ENCODE measurements at places on chromosomes 16 and 17.

DNA sequence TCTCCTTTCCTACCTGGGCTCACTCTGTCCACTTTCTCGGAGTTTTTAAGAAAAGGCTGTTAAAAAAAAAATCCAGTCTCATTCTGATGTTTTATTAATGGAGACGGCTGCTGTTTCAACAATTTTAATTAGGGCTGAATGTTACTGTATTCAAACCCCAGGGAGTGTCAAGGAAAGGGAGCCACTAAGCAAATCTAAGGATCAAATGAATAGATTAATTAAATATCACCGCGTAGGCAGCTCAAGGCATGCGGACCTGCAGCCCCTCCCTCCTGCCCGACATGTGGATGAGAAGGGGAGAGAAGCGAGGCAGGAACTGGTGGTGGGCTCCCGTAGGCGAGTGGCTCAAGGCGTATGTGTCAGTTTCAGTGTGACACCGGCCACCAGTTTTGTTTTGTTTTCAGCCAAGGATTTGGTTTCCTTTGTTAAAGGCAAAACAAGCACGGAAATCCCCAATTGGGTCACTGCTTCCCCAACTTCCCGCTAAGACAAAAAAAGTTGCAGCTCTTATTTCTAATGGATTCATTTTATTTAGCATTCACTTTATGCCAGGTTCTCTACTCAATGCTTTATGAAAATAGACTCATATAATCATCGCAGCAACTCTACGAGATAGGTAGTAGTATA, 110.6 kb downstream of the GP2 start:
- no peak for DNase-seq

DNA sequence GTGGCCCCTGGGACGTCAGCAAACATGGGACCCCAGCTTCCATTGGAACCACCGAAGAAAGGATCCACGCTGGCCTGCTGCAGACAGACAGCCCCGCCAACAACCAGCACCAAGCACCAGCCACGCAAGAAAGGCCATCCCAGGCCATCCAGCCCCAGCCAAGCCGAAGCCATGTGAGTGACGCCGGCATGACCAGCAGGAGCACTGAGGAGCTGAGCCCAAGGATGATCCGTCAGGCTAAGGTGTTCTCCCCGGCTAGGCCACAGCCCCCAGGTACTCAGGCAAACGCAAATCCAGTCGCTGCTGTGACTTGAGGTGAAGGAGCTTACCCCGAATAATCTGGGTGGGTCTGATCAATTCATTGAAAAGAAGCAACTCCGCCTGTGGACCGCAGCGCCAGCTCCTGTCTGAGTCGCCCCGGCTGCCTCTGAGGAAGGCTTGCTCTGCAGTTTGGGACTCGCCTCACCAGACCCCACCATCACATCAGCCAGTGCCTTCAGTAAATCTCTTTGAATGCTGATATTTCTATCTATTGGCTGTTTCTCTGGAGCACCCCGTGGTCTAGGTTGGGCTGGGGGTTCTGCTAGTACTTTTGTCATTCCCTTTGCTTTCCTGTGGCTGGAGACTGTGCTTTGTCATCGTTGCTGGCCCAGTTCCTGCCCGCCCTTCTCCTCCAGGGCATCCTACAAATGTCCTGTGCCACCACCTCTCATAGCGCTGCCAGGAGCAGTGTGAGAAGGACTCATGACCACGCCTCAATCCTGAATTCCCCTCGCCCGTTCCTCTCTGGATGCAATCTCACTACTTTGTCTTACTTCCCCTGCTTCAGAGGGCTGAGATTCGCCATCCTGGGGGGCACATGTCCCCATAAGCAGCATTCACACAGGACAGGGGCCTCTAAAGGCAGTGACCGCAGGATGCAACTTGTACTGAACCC, 8.1 kb upstream of the CBX2 start:
- DNase-seq: no peak

GRCh38 chr17:2374549-2375285, 26.1 kb downstream of the MNT start:
- no peak for DNase-seq

DNA sequence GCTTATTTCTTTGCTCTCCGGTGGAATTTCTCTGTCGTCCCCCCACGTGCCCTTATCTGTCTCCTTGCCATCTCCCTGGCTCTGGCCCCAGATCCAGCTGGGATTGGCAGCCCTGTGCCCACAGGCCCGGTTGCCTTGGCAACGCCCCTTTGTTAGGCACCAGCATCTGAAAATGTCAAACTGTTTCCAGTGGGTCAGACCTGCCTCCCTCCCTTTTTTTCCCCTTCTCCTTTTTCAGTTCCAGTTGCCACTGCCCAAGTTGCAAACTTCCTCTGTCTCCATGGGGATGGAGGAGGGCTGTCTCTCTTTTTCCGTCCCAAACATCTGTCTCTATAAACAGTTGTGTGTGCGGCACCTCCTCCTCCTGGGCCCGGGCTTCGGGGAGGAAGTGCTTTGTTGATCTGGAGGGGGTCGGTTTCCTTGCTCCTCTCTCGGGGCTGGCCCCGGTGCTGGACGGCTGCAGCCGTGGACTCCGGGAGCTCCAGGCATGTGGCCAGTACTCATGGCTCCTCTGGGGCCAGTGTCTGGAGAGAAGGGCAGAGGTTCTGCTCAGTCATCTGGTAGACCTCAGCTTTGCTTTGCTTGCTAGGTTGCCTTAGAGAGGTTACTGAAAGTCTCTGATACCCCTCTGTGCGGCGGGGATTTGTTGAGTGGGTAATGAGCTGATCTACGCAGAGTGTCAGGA, 35.3 kb downstream of the SOCS3 start:
- peak; percentile 97 for DNase-seq

GRCh38 chr17:35740216-35740615, 8.8 kb downstream of the RASL10B start:
- no peak for DNase-seq

DNA sequence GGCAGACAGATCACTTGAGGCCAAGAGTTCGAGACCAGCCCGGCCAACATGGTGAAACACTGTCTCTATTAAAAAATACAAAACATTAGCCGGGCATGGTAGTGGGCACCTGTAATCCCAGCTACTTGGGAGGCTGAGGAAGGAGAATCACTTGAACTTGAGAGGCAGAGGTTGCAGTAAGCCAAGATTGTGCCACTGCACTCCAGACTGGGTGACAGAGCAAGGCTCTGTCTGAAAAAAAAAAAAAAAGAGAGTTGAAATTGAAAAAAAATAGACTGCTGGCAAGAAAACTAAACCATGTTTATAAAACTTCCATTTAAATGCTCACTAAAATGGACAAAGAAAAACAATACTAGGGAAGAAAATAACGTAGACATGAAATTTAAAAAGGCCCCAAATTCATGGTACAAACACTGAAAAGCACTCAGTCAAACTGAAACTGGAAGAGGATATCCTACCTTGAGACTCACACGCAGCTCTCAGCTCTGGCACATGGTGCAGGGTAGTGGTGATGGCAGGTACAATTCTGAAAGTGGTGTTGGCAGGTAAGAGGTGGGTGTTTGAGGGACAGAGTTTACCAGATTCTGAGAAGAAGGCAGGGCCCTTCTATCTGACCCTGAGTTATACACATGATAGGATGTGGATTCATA, 19.3 kb downstream of the CNTROB start:
- no peak for DNase-seq

DNA sequence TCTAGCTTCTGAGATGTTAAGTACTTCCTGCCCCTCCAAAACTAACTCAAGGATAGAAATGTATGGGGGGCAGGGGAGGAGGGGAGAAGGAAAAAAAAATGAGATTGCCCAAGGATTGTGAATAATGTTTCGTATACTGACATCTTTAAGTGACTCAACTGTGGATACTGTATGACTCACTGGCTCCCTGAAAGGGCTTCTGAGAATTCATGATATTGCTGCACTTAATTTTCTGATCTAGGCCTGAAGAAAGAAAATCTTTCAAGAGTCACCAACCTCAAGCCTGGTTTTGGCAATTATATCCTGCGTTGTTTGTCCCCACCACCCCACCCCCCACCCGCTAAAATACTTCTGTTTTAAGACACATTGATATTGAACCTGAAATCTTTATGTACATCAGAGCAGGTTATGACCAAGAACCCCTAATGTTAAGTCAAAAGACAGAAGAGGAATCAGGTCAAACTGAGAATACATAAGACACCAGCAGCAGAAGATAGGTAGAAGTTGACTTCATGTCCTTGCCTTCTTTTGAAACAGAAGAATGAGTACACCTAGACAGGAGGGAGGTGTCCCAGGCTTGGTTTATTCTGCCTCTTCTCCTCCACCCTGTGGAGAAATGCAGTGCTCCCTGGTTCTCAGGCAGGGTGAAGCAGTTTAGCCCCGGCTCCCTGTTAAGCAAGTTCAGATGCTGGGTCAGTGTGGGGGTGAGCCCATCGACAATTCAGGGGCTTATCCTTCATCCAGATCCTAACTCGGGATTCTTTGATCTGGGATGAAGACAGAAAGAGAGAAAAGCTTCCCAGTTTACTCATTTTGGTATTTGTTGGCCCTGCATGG, 3.3 kb upstream of the FBXL20 start:
- no peak for DNase-seq

DNA sequence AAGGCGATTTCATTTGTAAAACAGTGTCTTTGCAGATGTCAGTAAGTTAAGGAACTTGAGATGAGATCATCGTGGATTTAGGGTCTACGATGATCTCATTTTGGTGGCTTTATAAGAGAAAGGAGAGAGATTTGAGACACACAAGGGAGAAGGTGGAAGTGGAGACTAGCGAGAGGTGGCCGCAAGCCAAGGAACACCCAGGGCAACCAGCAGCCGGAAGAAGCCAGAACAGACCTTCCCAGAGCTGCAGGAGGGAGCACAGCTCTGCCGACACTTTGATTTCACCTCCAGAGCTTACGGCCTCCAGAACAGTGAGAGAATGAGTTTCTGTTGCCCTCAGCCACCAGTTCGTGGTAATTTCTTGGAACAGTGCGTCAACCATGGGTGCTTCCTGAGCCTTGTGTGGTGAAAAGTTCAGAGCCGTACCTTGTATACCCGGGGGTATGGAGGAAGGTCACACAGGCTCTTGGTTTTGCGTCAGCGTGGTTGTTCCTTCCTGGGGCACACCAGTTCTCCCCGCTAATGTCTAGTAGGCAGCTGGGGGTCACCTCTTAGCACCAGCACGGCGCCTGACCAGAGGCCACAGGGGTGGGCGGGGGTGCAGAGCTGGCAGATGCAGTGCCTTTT, 12.9 kb upstream of the SEC14L1 start:
- DNase-seq: peak; percentile 70

DNA sequence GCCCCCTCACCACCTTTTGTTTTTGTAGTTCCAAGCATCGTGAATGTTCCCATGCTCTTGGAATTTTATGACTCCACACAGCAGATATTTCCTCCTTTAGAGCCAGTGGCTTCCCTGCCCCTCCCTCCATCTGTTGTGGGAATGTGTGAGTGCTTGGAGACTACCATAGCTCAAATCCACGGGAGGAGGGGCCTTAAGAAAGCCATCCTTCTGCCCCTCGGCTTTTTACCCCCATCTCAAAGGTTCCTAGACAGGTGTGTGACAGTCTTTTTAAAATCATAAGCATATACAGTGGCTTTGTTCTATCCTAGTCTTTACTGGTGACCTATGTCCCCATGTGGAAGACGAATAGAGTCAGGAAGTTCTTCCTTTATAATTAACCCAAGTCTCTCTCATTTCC, 47.2 kb downstream of the YPEL2 start:
- DNase-seq: no peak

GRCh38 chr17:42019509-42020404, at the start of gene NKIRAS2:
Gene NKIRAS2, plus strand, starts transcription at chr17:42020090. Its CDS starts 1,488 bp downstream, at chr17:42021578.
- DNase-seq: peak; percentile 96

DNA sequence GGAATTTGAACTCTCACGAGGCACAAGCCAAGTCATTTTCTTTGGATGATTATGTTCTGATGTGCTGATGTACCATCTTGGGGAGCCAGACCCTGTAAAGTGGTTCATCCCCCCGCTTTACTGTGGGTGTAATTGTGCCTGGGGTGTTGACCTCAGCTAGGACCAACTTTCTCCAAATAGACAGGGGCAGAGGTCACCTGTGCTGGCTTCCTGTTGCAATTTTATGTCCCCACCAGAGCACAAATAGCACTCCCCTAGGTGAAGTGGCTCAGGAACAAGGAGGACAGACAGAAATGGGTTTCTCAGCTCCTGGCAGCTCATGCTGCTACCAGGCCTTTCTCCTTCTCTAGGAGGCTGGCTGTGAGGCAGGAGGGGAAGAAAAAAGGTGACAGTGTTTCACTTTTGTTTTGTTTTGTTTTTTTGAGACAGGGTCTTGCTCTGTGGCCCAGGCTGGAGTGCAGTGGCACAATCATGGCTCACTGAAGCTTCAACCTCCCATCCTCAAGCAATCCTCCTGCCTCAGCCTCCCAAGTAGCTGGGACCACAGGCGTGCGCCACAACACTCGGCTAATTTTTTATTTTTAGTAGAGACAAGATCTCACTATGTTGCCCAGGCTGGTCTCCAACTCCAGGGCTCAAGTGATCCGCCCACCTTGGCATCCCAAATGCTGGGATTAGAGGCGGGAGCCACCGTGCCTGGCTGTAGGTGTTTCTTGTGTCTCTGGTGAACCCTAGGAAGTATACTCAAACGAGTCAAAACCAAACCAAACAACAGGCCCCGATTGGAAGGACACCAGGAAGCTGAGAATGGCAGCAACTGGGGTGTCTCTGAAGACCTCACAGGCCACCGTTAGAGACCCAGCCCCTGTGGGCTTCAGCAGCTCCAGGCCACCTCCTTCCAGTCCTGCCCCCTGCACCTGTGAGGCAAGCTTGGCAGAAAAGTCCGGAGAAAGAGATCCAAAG, 32.5 kb upstream of the WFIKKN2 start:
- DNase-seq: no peak

GRCh38 chr17:81499601-81499970, 13.0 kb downstream of the ACTG1 start:
- DNase-seq: no peak

GRCh38 chr17:45144199-45145034, 3.9 kb upstream of the HEXIM1 start:
- peak; percentile 42 for DNase-seq

DNA sequence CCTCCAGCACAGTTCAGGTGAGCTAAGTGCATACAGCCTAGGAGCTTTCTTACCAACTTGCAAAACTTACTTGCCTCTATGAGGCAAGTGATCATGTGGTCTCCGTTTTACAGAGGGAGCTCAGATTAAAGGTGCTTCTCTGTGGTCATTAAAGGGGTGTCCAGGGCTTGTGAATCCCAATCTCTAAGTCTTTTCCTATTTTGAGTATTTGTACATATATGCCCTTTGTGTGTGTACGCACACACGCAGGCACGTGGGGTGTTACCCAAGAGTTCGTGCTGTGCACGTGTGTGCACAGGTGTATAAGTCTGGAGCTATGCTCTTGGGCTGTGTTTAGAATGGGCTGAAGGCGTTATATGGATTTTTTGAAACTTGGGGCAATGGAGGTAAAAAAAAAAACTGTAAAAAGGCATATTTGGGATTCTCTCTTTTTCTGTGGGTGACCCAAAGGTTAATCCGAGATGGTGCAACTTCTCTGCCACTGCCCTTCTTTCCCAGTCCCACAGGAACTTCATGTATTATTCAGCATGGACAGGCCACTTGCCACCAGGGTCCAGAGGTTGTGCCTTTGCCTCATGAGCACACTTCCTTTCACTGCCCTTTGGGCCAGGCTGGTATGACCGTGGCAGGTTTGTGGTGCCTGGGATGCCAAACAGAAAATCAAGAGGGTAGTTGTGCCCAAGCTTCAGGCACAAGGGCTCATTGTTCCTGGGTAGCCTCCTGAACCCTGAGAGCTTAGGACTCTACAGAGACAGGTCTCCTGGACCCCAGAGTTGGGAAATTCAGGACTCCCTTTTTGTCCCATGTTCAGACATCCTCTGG, 1.5 kb downstream of the ABCC3 start:
- DNase-seq: peak; percentile 11

Data from femur (tissue), 1 donor.